Cortex of kidney (tissue), 1 donor: ENCODE measurements at places on chromosomes 3 and 15.

GRCh38 chr3:5032844-5033243 lies 53.6 kb downstream of the BHLHE40 start:
- no peak for DNase-seq

GRCh38 chr3:8482960-8483665 lies 18.5 kb upstream of the LMCD1 start:
- no peak for DNase-seq

DNA sequence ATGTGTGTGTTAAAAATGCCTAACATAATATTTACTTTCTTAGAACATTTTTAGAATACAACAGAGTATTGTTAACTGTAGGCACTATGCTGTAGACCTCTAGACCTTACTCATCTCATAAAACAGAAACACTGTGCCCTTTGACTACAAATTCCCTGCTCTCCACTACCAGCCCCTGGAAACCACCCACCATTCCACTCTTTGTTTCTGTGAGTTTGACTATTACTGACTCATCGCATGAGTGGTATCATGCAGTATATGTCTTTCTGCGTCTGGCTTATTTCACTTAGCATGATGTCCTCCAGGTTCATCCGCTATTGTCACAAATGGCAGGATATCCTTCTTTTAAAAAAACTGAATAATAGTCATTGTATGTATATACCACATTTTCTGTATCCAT lies 216.7 kb upstream of the CFAP20DC start:
- DNase-seq, result no peak

- no peak for DNase-seq
Observed at GRCh38 chr15:81126892-81127291, 7.2 kb upstream of the CFAP161 start.

- no peak for DNase-seq
Observed at GRCh38 chr15:96629511-96629910, 299.0 kb downstream of the NR2F2 start.

- DNase-seq, result no peak
Observed at GRCh38 chr3:151145713-151146070, 57.3 kb downstream of the GPR171 start.

GRCh38 chr15:93189561-93189960 lies 100.5 kb upstream of the RGMA start:
- no peak for DNase-seq

DNA sequence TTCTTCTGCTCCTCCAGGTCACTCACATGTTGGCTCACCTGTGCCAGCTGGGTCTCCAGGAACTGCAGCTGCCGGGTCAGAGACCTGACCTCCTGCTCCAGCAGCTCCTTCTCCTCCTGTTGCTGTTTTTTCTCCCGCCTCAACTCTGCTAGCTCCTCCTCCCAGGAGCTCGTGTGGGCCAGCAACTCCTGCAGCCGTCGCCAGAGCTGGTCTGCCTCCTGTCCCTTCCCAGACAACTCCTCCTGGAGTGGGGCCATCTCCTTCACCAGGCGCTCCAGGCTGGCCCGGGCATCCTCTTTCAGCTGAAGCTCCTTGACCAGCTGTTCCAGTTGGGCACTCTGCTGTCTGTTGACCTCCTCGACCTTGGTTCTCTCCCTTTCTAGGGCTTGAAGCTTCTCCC lies 24.5 kb downstream of the CXCR6 start:
- DNase-seq, result no peak

DNA sequence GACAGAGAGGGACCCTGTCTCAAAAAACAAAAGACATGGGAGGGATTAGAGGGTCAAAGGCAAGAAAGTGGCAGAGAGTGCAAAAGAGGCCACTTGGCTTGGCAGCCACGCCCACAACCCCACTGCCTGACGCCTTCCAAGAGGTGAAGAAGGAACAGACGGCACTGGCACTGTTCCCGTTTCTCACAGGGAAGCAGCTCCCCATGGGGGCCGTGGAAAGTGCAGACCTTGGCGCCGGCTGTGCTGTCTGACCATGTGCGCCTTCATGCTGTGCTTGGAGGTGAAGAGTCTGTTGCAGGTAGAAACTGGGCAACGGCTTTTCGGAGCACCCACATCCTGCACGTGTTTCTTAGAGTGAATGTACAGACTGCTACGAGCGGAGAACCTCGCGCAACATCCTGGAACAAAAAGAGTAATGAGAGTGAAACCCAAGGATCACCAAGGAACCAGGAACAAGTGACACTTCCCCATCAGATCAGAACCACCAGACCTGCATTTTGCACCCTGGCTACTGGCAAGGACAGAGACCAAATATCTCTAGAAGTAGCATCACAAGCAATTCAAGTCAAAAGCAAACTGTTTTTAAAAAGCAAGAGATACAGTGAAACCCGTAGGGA lies 9.7 kb downstream of the ZXDC start:
- DNase-seq, result no peak

- no peak for DNase-seq
Observed at GRCh38 chr15:77085297-77085696, 14.4 kb upstream of the TSPAN3 start.

- DNase-seq, result no peak
Observed at GRCh38 chr15:85964471-85964870, 115.2 kb upstream of the AGBL1 start.

- DNase-seq, result no peak
Observed at GRCh38 chr3:180447136-180447535, 154.8 kb upstream of the TTC14 start.

DNA sequence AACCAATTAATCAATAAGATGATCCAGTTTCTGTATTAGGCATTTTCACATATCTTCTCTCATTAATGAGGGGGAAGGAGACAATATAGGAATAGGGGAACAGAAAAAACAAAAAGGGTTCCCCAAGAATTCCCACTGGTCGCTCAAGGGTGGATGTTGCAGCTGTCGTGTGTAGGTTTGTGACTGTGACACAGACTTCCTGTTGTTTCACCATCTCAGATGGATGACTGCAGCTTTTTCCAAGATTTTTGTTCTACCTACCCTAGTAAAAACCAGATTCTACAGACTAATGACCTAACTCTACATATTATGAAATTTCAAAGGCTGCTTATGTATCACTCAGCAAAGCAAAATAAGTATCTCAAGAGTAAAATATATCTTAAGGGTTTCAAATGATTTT lies 73.7 kb upstream of the MB21D2 start:
- DNase-seq, result no peak

- no peak for DNase-seq
Observed at GRCh38 chr15:98416222-98416855, 232.0 kb upstream of the IGF1R start.

- DNase-seq, result no peak
Observed at GRCh38 chr15:78142332-78142731, 6.8 kb upstream of the IDH3A start.

DNA sequence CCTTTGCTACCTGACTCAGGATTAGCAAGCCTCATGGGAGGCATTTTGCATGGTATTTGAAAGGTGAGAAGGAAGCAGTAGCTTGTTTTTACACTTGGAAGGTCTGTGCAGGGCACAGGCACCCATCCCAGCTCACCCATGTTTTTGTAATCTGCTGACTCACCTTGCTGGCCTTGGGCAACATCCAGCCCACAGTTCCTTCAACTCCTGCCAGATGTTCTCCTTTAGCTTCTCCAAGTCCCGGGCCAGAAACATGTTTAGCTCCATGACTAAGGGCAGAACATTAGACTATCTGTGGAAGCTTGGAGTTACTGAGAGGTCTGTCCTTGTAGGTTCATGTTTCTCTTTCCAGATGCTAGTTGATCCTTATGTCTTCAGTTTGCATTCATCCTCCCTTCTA lies 12.4 kb upstream of the ZNF770 start:
- no peak for DNase-seq

DNA sequence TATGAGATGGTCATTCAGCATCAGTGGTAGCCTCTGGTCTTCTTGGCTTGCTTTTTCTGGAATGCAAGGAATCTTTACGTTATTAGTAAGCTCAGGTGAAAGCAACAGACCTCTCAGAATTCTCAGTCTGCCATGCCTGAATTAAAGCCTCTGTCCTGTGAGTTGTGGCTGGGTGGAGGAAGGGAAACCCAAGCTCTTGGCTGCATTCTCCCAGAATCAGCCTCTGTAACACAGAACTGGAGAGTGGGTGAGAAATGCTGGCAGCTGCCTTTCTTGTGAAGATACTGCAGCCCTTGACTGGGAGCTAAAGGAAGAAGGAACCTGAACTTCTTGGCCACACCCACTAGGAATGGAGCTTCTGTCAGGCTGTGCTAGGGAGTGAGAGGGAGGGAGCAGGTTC lies 505.8 kb downstream of the EPHA3 start:
- DNase-seq, result no peak

DNA sequence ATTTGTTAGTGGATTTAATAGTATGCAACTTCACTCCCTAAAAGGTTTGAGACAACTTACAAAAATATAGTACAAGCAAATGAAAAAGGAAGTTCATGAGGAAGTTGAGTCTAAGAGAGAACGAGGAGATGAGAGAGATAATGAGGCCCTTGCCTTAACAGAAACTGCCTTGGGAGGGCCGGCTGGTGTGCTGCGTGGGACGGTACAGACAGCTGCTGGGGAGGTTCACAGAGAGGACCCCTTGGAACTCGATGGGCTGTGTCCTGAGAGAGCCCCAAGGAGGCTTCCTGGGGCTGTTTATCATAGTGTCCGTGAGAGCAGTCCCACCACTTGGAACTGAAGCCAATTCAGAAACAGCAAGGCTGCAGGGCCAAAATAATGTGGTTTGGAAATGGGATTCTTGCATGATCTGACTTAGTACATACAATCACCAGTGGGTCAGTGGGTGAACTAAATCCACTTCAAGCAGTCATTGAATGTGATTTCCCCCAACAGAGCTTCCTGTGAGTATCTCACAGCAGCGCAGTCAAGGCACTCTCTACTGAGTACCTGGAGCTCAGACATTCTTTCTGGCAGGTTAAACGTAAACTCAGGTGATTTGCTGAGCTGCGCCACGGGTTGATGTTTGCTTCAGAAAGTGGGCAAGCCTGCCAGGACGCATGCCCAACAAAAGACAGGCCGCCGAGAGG lies 90.8 kb downstream of the CRTC3 start:
- no peak for DNase-seq

DNA sequence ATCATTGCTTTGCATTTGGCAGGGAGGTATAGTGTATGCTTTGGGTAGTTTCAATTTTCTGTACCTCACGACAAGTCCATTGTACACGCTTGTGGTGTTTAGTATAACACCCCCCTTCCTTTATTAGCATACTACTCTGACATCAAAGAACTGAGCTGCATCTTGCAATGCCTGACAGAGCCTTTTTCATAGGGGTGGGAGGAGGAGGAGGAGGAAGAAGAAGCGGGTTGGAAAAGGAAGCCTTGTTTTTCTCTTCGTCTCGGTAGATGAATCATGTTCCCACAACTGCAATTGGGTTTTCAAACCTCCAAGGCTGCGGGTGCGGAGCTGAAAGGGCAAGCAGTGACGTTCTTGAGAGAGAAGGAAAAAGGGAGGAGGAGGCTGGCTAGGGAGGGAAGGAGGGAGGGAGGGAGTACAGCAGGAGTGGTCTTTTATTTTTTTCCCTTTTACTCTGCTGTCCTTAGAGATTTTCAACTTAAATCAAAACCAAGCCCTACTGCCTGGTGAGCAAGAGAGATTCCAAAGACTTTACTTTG lies 175.7 kb downstream of the KLHL25 start:
- no peak for DNase-seq
